Iris pigment epithelial cell (primary cell): ENCODE measurements at places on chromosomes 2 and 18.

DNA sequence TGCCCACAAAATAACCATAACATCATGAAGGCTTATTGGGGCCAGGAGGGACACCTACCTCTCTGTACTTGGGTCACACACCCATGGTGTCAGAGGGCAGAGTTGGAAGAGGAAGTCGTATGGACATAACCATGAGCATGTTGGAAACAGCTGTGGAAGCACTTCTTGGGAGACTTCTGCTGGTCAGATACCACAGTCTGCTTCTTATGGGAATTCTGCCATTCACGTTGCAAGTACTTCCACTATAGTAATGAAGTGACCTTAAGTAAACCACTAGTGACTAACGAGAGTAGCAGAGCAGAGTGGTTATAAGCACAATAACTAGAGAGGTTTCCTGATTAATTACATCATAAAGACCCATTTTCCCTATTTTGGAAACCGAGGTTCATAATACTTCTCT lies 61.1 kb upstream of the TFPI start:
- no peak for DNase-seq

- DNase-seq, result no peak
These were observed 96.5 kb downstream of the ZNF532 start for GRCh38 chr18:58960946-58961722.

GRCh38 chr18:43161528-43161927 lies 46.0 kb upstream of the RIT2 start:
- DNase-seq, result peak; percentile 90

- no peak for DNase-seq
These were observed 84.8 kb upstream of the ITGA6 start for GRCh38 chr2:172342611-172343010.

- DNase-seq, result no peak
These were observed 4.0 kb downstream of the CCT7 start for GRCh38 chr2:73238149-73238548.

DNA sequence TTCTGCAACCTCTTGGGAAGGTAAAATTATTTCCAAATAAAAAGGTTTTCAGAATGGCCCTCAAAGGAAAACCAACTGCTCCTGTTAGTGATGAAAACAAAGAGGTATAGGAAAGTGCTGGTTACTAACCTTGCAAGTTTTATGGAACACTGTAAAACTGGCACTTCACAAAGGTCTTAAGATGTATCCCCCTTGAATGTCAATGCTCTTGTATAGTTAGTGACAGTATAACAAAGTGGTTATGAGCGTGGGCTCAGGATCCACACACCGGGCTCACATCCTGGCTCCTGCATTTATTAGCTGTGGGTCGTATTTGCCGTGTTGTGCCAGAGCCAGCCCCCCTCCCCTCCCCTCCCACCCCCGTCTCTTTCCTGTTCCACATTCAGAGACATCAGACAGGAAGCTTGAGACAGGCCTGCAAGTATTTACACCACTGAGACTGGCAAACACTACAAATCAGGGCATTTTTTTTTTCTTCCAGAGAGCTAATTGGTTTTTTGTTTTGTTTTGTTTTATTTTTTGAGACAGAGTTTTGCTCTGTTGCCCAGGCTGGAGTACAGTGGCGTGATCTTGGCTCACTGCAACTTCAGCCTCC lies 9.2 kb upstream of the DNPEP start:
- DNase-seq, result no peak

DNA sequence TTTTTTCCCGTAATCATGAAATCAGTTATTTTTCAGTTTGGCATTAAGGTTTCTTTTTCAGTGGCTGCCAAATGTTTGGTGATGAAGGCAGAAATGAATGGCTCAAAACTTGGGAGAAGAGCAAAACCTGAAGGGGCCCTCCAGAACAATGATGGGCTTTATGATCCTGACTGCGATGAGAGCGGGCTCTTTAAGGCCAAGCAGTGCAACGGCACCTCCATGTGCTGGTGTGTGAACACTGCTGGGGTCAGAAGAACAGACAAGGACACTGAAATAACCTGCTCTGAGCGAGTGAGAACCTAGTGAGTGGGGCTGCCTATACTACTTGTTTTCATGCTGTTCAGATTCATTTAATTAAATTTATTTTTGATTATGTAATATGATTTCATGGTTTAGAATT lies 29.2 kb upstream of the MSH2 start:
- no peak for DNase-seq

- DNase-seq, result no peak
These were observed 1396.9 kb upstream of the ZEB2 start for GRCh38 chr2:145916799-145917198.

GRCh38 chr2:133405252-133405651 lies 163.0 kb downstream of the NCKAP5 start:
- no peak for DNase-seq

- DNase-seq, result no peak
These were observed 8.0 kb downstream of the SFT2D3 start for GRCh38 chr2:127709336-127709735.

DNA sequence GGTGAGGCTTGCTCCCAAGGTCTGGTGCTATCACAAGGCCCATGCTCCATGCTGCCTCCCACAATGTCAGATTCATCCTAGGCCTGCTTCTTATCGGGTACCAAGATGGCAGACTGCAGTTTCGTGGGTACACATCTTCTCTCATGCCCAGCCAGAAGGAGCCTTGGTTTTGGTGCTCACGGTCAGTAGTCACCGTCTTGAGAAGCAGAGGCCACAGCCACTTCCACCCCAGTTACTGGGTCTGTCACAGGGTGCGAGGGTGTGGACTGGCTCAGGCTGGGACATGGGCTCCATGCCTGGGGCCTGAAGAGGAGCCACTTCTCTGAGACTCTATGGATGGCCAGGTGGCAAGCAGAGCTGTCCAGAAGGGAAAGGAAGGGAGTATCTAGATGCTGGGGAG lies 178.8 kb upstream of the HS6ST1 start:
- DNase-seq, result no peak

DNA sequence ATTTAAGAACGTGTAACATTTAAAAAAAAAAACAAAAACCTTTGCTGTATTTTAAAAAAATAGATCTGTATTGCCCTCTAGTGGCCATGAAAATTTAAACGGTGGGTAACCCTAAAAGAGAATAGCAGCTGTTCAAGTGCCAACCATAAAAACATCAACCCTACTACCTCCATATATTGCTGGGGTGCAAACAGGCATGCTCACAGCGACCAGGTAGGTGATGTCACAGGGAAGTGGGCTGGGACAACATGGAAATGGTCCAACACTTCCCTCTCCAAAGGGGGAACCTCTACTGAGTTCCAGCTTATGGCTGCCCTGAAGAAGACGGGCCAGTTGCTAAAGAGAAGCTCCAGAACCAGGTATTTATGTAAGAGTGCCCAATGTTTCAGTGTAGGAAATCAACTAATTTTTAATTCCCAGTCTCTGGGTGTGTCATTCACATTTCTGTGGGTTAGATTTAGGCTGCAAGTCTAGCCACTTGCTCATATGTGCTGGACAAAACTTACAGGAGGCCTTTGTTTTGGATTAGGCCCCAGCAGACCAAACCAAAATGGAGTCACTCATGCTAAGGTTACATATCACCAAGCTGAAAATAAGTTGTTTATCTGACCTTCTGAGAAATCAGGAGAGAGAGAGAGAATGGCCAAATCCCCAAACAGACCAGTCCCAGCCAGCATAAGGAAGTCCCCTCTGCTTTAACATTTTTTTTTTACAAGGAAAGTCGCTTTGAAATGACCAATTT lies 54.5 kb downstream of the SKA1 start:
- DNase-seq, result peak; percentile 32

DNA sequence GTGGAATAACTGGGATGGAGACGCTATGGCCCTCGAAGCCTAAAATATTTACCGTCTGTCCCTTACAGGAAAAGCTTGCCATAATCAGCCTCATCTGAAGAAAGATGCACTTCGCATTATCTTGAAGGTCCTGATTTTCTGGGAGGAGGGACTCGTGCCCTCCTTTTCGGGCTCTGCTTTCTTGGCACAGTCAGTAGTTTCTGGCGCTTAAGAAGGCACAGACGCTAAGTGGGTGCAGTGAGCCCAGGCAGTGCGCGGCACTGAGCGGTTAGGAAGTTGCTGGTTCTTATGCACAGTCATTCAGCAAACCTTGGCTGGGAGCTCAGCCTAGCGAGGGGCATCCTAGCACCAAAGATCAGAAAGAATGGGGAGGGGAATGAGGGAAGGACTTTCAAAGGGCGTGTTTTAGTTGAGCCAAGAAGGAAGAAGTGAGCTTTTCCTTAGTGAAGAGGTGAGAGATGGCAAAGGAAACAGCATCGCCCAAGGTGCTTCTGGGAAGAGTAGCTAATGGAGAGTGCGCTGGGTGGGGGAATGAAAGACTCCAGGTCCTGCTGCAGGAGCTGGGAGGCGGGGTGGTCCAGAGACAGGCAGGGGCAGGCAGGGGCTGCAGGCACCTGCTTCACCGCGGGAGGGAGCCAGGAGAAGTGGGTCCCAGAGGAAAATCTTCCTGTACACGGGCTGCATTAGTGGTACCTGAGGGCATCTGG lies 64.1 kb downstream of the ZCCHC2 start:
- no peak for DNase-seq

GRCh38 chr2:201813996-201814760 lies 7.8 kb downstream of the CDK15 start:
- DNase-seq, result no peak

DNA sequence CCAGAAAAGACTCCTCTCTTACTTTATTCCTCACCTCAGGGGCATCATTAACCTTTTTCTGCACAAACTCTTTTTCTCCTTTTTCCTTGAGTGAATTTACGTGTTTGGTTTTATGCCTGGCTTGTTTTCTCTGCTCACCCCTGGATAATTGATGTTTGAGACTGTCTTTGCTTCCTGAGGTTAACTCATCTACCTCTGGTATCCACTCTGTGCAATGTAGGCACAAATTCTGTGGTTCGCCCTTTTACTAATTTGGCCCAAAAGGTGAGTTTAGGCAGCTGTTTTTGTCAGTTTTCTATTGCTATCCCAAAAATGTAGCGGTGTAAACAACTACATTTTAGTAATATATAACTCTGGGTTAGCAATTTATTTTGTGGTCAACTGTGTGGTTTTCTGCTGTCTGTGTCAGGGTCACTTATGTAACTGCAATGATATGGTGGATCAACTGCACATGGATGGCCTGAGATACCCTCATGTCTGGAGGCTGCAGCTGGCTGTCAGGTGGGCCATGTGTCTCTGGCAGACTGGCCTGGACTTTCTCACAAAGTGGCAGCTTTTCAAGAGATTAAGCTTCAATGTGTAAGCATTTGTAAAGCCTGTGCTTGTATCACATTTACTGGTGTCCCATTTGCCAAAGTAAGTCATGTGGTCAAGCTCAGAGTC lies 329.7 kb downstream of the FSIP2 start:
- DNase-seq, result no peak

GRCh38 chr18:31590570-31590969 lies 1.1 kb upstream of the TTR start:
- no peak for DNase-seq

GRCh38 chr2:10919771-10920621 lies 8.3 kb downstream of the KCNF1 start:
- DNase-seq, result no peak

- DNase-seq, result no peak
These were observed 348.6 kb downstream of the TNS1 start for GRCh38 chr2:217654168-217654567.

GRCh38 chr18:8536231-8536630 lies 73.0 kb upstream of the RAB12 start:
- peak; percentile 4 for DNase-seq

- DNase-seq, result no peak
These were observed 117.8 kb upstream of the SMAD2 start for GRCh38 chr18:48048251-48048650.

DNA sequence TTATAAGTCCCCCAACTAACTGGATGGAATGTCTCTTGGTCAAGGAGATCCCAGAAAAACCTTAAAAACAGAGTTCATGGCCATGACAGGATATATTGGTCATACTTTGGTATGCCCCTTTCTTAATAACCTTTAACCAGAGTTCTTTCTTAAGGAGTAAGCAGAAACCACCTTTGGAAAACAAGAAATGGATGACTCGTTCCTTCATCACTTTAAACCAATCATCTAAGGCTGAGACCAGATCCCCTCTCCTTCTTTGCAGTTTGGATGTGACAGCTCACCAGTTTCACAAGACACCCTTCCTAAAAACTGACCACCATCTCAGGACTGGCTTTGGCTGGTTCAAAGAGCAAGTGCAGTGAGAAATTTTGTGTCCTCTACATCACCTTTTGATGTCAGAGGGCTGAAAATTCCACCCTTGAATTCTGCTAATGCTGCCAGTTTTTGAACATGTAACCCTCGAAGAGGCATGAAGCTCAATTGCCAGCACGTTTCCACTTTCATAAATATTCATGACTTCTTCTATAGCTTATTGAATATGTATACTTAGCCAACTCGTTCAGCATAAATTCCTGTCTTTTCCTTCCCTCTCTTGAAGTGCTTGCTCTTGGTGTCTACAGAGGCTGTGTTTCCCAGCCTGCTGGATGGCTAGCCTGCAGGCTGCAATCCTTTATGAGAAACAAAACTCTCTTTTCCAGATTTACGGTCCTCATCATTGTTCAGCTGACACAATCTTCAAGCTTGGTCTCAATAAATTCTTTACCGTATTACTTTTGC lies 1323.5 kb upstream of the TMEFF2 start:
- peak; percentile 73 for DNase-seq

GRCh38 chr2:31707992-31708391 lies 127.3 kb upstream of the SRD5A2 start:
- DNase-seq, result no peak
